ENCODE measurements at places on chromosomes 13 and 19. TPM values are rescaled to one million over a fixed set of nuclear protein-coding genes. Genes with fewer than 3 reads are reported as not detected.

UGGT2 gene
- 27.3 TPM for total RNA-seq

ITGBL1 gene
- 16.1 TPM for total RNA-seq

TBC1D17 gene
- total RNA-seq, result 36.0 TPM

C19orf85 gene
- not detected for total RNA-seq

SBK2 gene
- 181 TPM for total RNA-seq

- no peak for DNase-seq
These were observed 319.0 kb downstream of the KCNRG start for GRCh38 chr13:50334115-50334778.

DNA sequence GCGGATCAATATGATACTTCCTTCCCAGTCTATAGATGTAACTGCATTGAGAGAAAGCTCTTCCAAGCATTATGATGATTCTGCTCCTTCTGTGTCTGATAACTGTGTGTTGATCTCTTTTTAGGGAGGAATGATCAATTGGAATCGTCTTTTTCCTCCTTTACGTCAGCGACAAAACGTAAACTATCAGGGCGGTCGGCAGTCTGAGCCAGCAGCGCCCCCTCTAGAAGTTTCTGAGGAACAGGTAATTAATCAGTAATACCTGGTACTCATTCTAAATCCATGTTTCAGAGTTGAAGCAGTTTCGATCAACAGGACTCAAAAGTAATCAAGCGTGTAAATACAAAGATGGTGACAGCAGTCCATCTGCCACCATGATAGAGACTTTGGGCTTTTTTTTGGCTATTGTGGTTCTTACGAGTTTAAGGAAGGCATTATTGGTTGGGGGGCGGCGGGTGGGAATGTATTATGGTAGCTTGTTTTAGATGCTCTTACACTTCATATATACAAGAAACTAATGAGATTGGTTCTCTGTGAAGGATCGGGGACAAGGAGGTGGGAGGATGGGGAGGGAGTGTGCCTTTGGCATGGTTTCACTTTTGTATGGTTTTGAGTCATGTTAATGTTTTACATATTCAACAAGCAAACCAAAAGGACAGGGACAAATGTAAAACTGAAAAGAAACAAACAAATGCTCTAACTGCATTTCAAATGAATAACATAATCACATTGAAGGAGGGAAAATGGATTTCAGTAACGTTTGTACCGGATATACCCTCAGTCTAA lies 60.7 kb upstream of the GPR183 start:
- DNase-seq, result no peak

DNA sequence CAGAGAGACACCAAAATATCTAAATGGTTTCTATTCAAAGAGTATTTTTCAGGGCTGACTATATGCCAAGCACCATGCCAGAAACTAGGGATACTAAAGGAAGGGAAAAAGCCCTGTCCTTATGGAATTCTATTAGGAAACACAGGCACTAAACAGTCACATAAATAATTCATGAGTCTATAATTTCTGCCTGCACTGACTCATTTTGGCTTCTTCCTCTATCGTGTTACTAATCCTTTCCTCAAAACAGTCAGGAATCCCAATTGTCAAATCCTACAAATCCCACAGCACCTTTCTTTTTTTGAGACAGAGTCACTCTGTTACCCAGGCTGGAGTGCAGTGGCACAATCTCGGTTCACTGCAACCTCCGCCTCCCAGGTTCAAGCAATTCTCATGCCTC lies 29.2 kb downstream of the XPO4 start:
- DNase-seq, result no peak

- DNase-seq, result no peak
These were observed 22.0 kb upstream of the POU4F1 start for GRCh38 chr13:78625384-78625783.

GRCh38 chr13:50942630-50943311 lies 33.2 kb downstream of the RNASEH2B start:
- DNase-seq, result no peak

DNA sequence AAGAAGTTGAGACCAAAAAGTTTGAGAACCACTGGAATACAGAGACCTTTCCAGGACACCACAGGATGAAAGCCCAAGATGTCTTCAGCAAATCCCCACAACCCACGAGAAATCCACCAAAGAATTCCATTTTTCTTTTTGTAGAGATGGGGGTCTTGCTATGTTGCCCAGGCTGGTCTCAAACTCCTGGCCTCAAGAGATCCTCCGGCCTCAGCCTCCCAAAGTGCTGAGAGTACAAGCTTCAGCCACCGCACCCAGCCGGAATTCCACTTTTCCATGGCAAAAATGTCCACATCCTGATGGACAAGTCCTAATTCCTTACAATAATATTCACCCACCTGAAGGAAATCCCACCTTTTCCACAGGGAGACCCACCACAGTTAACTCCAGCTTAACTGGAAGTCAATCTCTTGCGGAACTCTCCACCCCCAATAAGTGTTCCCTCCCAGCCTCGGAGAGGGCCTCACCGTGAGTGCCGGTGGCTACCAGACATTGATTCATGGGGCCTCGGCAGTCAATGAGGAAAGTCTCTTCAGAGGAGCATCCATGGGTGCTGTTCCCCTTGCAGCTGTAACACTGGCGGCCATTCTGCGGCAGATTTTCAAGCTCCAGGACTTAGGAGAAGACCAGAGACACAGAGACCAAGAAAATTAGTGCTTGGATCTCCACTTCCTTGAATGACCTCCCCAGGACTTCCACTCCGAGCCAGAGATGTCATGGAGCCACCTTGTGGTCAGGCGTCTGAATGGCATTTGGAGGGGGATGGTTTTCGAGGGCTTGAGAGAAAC lies 12.3 kb upstream of the CADM4 start:
- DNase-seq, result no peak

GRCh38 chr19:10424011-10424637 lies 3.8 kb downstream of the PDE4A start:
- DNase-seq, result peak; percentile 82

DNA sequence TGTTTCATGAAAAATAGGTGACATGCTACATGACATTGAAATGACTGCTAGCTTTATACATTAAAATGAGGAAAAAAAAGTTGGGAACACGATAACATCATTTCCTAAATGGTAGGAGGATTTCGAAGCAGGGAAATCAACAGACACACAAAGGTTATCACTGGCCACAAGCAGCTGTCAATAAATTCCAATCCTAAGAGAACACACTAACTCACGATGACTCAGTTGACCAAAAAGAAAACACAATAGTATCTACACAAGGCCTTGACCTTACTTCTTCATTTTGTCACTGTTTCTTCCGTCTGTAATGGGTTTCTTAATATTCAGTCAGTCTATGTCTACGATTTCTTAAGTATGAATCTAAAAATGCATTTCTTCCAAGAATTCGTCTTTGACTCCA lies 36.5 kb downstream of the STARD13 start:
- no peak for DNase-seq

DNA sequence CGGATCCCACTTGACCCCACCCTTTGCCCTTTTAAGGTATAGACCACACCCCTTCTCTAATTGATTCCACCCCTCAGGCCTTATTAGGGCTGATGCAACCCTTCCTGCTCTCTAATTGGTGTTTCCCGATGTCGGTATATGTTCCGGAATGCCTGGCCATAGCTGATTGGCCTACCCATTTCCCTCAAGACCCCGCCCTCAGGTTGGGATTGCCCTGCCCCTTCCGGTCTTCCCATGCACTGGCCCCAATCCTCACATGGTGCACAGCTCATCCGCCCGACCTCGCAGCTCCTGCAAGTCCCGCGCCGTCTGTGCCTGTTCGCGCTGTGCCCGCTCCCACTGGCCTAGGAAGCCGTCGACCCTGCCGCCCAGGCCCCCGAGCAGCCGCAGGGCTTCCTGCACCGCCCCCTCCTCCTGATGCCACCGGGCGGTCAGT lies 18.1 kb downstream of the TSKS start:
- no peak for DNase-seq

GRCh38 chr13:106617561-106617960 lies 49.6 kb upstream of the ARGLU1 start:
- DNase-seq, result no peak

DNA sequence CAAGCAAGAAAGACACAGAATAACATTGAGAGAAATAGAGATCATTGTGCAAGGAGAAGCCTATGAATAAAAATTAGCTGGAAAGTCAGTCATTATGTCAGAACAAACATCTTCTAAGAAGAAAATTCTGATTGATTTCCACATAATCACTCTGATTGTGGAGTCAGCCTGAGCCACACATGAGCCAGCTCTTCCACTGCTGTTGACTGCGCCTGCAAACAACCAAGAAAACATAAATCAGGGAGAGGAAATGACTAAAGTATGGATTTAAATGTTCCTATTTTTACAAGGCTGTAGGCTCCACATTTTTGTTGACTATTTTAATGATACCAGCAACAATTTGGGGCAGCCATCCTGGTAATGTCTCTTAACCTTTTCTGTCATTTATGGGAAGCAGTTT lies 962.3 kb downstream of the EFNB2 start:
- no peak for DNase-seq

- DNase-seq, result peak; percentile 73
These were observed 11.9 kb downstream of the PEAK3 start for GRCh38 chr19:2270157-2270422.

DNA sequence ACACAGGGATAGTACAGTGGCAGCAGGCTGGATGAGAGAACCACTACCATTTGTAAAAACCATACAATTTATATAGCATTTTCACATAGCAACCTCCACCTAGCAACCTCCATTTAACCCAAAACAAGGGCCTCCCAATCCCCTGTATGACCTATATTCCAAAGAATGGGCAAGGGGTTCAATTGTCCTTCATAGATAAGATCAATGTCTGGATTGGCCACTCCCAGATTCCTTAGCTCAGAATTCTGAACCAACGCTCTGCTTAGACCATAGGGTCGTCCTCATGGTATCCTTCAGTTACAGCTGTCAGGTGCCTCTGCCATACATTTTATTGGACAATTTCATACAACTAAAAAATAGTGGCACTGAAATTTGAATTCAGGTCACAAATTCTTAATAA lies 166.2 kb downstream of the KCTD12 start:
- DNase-seq, result no peak
